Astrocyte (in vitro differentiated cells and primary cell): ENCODE measurements at places on chromosomes 16 and 17. TPM values are rescaled to one million over a fixed set of nuclear protein-coding genes. Genes with fewer than 3 reads are reported as not detected.

DNA sequence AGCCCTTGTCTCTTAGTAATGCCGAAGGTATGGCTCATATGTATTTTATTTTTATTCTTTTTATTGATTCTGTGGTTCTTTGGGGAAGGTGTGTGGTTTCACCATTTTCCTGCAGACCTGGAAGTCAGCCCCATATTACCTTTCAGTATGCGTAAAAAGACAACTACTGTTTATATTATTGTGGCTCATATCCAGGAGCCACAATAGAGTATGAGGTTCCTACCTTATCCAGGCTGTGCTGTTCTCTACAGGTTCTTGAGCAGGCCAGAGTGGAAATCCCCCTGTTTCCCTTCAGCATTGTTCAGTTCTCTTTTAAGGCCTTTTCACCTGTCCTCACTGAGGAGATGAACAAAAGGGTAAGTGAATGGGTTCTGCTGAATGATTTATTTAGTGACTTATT is 33.2 kb downstream of the REXO5 start:
- H3K36me3 ChIP-seq: no peaks in the 10 kb centered on the region
- no peak for DNase-seq
- H3K27ac ChIP-seq: no peak overlapping the region
- no peak overlapping the region for H3K4me3 ChIP-seq
- H3K27me3 ChIP-seq: no peaks in the 10 kb centered on the region
- no peaks in the 10 kb centered on the region for H3K4me1 ChIP-seq

DNA sequence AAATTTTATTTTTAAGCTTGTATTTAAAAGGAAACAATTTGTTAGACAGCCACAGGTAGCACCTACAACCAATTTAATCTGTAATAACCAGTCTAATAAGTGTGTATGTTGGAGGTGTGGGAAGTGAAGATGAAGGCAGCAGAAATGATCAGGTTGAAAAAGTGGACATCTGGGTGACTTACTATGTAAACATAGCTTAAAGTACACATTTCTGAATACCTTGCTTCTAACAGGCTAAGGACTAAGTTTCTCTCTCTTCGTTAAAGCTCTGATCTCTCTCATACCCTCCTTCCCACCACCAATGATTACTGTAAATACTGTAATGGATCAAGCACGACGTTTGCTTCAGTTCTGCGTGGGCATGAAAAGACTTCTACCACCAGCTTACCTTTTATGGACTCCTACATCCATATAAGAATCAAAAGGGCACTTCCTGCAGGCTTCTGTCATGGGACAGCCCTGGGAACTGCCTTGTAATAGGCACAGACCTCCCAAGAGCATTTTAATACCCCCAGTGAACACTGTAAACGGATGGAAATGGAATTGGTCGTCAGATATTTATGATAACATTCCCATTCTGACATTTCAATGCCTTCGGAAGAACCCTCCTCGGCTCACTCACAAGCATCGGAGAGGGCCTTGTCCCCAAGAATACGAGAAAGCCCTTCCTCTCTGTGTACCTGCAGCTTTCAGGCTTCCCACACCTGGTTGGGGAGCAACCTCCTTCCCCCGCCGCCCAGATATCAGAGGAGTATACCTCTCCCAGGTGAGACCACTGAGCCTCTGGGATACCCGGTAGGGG is 700 bp downstream of the CCDC43 start:
- H3K4me3 ChIP-seq: peak overlapping the region; percentile 87
- H3K27ac ChIP-seq: peak overlapping the region; percentile 88
- no peak for DNase-seq
- H3K27me3 ChIP-seq: no peaks in the 10 kb centered on the region
- H3K4me1 ChIP-seq: peaks cover 13% of the 10 kb centered on the region
- peaks cover under 1% of the 10 kb centered on the region for H3K36me3 ChIP-seq

- no peaks in the 10 kb centered on the region for H3K36me3 ChIP-seq
- no peak overlapping the region for H3K27ac ChIP-seq
- H3K4me1 ChIP-seq: peaks cover 8% of the 10 kb centered on the region
- H3K4me3 ChIP-seq: no peak overlapping the region
These were observed 21.8 kb downstream of the XYLT1 start for GRCh38 chr16:17448640-17449638.

The SPATA22 gene
- not detected in 2 replicates for total RNA-seq

The KRTAP16-1 gene
- total RNA-seq: not detected in 2 replicates

DNA sequence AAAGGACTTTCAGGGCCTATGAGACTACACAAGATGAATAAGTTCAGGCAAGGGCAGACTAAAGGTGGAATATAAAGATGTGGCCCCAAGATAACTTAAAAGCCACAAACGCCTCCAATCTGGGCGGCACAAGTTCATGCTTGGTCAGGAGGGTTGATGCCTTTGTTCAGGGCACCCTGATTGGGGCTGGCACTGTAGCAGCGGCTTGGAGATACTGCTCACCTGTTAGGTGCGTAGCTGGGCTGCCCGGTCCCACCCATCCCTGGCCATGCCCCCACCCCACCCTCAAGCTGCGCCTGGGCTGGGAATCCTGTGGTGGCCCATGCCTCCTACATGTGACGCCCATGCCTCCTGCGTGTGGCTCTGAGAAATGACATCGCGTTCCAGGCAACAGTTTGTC is 12.5 kb upstream of the SLC13A2 start:
- H3K4me3 ChIP-seq: no peak overlapping the region
- H3K36me3 ChIP-seq: no peaks in the 10 kb centered on the region
- no peak overlapping the region for H3K27ac ChIP-seq
- no peaks in the 10 kb centered on the region for H3K4me1 ChIP-seq
- H3K27me3 ChIP-seq: peaks cover 14% of the 10 kb centered on the region

DNA sequence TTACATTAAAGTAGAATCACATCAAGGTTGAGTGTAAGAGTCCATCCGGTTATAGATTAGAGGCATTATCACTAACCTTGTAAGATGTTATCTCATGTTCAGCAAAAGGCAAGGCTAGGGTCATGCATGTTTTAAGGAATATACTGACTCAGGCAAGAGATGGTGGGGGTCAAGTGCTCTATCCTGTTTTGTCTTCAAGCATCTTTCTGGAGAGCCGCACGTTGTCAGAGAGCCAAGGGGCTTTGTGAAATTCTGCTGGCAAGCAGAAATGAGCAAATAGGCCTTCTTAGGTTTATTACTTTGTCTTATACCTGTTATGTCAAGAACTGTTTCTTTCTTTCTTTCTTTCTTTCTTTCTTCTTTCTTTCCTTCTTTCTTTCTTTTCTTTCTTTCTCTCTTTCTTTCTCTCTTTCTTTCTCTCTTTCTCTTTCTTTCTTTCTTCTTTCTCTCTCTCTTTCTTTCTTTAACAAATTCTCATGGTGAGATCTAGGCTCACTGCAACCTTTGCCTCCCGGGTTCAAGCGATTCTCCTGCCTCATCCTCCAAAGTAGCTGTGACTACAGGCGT is 47.3 kb upstream of the IL34 start:
- H3K4me1 ChIP-seq: no peaks in the 10 kb centered on the region
- DNase-seq: no peak
- no peaks in the 10 kb centered on the region for H3K36me3 ChIP-seq
- H3K4me3 ChIP-seq: no peak overlapping the region
- no peak overlapping the region for H3K27ac ChIP-seq

- H3K27ac ChIP-seq: peak overlapping the region; percentile 70
- peaks cover 21% of the 10 kb centered on the region for H3K4me1 ChIP-seq
- peaks cover 4% of the 10 kb centered on the region for H3K36me3 ChIP-seq
- no peaks in the 10 kb centered on the region for H3K27me3 ChIP-seq
- DNase-seq: peak; percentile 73
- no peak overlapping the region for H3K4me3 ChIP-seq
These were observed 57.8 kb downstream of the STH start for GRCh38 chr17:46056800-46057304.

GRCh38 chr16:4976079-4976478 is 17.9 kb downstream of the SEC14L5 start:
- H3K4me3 ChIP-seq: no peak overlapping the region
- no peaks in the 10 kb centered on the region for H3K4me1 ChIP-seq
- H3K27me3 ChIP-seq: peaks cover 11% of the 10 kb centered on the region

- no peaks in the 10 kb centered on the region for H3K27me3 ChIP-seq
- no peak overlapping the region for H3K4me3 ChIP-seq
- DNase-seq: no peak
- H3K27ac ChIP-seq: no peak overlapping the region
- H3K36me3 ChIP-seq: no peaks in the 10 kb centered on the region
These were observed 442.3 kb upstream of the MON1B start for GRCh38 chr16:76748461-76749348.

The MLLT6 gene
- 18.1 and 20.9 TPM in 2 replicates for total RNA-seq

DNA sequence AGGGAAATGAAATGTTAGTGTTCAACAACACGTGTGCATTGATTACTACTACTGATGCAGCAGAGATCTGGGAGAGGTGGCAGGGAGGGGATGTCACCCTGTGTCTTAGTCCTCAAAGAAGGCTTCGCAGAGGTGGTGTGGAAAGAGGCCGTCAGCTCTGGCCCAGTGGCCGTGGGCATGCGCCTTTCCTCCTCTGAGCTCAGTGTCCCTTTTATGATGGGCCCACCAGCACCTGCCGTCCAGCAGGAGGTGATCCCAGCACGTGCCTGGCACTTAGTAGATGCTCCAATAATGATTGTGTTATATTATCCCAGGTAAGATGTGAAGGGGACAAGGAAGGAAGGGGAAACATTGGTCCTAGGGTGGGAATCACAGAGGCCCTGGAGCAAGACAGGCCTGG is 106.2 kb downstream of the CLEC16A start:
- DNase-seq: no peak
- H3K4me1 ChIP-seq: no peaks in the 10 kb centered on the region
- peaks cover 9% of the 10 kb centered on the region for H3K36me3 ChIP-seq
- H3K4me3 ChIP-seq: no peak overlapping the region
- no peaks in the 10 kb centered on the region for H3K27me3 ChIP-seq

The HOXB3 gene
- not detected in 2 replicates for total RNA-seq
